ENCODE measurements at places on chromosomes 2 and 18.

GRCh38 chr18:59275406-59275949 is 2.2 kb upstream of the RAX start:
- no peak for DNase-seq

DNA sequence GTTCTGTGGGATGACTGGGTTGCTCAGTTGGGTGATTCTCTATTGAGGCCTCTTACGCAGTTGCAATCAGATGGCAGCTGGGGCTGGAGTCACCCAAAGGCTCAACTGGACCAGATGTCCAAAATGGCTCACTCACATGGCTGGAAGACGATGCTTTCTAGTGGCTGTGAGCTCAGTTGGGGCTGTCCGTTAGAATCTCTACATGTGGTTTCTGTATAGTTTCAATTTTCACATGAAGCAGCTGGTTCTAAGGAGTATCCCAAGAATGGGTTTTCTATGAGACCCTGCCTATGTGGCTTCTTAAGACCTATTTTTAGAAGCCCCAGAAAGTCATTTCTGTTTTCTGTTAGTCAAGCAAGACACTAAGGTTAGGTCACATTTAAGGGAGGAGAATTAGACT is 4.4 kb downstream of the XRCC5 start:
- no peak for DNase-seq

DNA sequence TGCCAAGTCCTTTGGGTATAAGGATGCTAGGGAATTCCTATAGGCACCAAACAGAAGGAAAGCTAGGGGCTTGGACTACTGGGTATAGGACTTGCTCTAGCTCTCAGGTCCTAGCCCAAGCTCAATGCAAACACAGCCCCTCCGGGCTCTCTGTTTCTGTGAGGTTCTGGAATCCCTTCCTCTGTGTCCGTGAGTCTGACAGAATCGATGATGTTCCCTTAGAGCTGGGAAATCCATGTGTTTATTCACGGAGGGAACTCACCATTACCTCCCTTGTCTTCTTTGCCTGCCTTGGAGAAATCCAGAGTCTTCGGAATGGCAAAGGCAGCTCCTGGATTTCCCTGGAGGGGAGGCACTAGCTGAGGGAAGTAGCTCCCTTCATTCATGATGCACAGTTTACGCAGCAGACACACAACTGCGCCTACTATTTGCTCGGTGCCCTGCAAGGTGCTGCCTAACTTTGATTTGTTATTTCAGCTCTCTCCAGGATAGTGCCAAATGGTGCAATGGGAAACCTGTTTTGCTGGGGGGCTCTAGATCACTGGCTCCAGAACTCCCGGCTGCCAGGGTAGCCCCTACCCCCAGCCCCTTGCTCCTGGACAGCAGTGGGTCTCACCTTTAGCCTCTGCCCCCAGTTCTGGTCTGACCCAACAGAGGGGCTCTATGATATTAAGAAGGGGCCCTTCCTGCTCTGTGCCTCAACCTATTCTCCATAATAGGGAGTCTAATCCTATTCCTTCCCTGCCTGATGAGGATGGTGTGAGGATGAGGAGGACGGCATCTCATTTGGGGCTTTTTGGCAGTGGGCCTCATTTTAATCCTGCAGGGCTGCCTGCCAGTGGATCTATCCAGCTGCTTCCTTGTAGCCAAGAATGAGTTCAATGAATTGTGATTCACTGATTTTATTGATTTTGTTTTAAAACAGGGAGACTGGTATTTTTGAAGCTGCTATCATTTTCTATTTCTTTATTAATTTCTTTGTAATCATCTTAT is 8.4 kb upstream of the PSMD1 start:
- no peak for DNase-seq

DNA sequence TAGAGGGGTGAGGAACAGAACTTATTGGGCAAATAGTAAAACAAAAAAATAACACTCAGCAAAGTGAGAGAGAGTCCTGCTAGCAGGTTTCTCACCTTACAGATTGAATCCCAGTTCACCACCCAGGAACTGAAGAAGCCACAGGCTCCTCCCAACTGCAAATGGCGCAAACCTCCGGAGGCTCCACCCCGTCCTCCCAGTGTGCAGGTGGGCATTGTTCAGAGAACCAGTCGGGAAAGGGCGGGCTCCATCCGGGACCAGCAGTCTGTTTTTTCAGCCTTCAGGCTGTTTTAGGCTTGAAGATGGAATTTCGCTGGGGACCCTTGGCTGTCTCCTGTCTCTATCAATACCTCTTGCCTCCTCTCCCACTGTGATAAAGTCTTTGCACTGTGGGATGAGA is 317.5 kb downstream of the PARD3B start:
- DNase-seq, result no peak

- DNase-seq, result no peak
Observed at GRCh38 chr2:9554921-9555296, 721 bp downstream of the ADAM17 start.

DNA sequence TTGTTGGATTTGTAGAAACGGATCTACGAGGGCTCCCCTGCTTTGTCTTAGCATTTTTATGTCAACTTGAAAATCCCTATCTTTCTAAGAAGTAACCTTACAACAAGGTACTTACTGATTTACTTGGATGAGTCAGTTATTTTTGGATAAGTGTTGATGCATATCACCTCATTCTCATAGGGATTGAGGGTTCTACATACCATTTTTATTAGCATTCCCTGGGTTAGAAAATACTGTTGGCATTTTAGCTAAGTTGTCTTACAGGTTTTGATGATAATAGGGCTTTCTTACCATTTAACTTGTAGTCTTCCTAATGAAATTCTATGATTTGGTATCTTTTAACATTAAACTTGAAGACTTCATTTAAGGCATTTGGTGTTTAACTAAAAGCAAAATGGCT is 125.2 kb downstream of the UBE2E3 start:
- no peak for DNase-seq

DNA sequence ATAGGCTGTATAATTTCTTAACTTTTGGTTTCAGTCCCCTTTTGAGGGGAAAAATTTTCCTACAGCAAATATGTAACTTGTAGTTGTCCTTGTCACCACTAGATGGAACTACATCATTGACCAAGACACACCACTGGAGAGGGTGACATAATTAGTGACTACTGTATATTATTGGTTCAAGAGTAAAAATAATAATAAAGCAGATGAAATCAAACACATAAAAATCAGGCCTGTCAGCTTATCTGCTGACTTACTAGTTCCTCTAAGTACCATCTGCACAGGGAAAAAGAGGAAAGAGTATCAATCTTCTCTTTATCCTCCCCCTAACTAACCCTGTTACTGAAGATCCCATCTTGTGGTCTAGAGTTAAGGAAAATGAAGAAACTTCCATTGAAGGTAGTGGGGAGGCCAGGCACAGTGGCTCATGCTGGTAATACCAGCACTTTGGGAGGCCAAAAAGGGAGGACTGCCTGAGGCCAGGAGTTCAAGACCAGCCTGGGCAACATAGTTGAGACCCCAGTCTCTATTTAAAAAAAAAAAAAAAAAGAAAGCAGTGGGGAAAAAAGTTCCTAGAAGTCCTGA is 29.6 kb upstream of the ENOSF1 start:
- DNase-seq, result no peak

DNA sequence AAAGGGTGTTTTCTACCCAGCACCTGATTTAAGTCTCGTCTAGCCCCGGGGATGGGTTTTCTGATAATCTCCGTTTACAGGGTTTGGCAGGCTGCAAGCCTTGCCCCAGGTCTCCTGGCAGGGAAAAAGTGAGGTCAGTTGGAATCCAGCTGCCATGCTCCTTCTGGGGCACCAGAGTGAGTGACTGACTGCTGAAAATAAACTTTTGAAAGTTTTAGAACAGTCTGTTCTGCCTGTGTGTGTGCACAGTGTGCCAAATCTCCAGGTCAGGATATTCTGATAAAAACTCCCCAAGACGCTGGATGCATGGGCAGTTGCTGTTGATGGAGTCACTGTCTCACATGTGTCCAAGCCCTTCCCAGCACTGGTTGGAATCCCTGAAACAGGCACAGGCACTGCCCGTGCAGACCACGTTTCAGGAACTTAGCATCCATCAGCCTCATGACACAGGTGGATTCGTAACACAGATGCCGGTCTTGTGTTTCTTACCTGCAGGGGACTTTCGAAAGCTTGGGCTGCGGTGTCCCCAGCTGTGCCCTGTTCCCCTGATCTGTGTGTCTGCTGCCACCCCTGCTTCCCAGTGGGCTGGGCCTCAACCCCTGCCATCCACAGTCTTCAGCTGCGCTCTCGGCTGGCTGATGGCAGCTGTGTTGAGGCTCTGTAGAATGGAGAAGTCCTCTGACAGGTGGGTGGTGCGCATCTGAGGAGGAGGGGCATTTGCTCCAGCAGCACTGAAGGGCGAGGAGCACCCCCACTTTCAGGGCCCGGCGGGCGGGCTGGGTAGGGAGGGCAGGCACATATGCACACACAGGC is 65.0 kb downstream of the SH3RF3 start:
- DNase-seq, result no peak

DNA sequence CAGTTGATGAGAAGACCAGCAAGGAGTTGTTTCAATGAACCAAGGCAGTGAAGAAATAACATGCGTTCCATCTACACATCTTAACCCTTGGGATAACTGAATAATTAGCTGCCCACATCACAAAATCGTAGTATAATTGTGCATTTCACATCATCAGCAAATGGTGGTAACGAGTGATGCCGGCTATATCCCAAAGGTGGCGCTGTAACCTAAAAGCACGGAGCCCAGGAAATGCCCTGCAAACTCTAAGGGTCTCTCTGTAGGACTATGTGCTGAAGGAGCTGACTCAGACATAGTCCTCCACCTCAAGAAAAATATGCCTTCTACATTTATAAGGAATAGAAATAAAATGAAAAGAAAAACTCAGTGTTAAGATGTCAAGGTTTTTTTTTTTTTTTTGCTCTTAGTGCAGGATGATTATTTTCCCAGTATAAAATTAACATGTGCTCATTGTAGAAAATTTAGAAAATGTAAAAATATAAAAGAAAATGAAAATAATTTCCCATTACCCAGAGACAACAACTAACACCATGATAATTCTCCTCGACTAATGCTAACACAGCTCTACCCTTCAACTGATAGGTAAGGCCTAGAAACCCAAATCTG is 23.1 kb upstream of the DSG3 start:
- DNase-seq, result no peak

GRCh38 chr2:189022492-189022891 is 48.3 kb downstream of the COL3A1 start:
- no peak for DNase-seq

DNA sequence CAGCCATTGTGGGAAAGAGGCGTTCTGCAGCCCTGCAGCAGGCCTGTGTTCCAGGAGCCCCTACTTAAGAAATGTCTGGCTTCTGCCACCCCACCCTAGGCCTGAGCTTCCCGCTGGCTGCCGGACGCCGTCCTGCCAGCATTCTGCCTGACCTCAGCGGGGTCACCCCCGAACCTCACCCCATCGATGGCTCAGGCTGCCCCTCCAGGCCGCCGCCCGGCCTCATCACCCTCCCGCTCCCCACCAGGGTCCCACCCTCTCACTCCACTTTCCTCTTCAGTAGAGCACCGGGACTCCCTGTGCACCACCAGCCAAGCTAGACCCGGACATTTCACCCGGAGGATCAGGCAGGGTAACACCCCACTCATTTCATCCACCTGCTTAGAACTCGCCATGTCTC is 73.6 kb upstream of the SALL3 start:
- no peak for DNase-seq

DNA sequence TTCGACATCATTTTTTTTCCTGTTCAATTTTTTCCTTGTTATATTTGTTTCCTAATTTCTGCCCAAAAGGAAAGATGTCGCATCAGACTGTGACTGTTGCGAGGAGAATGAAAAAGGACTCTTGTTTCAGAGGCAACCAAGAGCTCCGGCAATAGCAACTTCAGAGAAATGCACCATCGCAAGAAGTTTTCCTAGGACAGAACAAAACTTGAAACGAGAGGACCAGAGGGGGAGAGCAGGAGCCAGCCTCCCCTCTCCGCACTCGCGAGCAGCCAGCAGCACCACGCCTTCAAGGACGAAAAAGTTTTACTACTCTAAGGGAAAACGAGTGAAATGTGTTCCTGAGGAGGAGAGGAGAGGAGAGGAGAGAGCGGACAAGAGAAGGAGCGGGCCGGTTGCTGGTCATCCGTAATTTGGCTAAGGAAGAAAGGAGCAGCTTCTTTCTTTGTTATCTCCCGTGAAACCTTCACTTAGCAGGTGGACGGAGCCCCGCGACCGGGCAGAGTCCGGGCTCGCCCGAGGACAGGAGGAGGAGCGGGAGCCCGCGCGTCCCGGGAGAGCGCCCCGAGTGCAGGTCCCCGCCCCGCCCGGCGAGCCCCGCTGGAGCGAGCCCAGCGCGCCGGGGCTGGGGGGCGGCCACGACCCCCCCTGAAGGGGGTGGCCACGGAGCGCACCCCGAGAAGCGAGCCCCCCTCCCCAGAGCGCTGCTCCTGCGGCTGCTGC is 744 bp downstream of the POU3F3 start:
- DNase-seq, result no peak

GRCh38 chr2:236720974-236721540 is 151.4 kb downstream of the ACKR3 start:
- DNase-seq, result no peak

DNA sequence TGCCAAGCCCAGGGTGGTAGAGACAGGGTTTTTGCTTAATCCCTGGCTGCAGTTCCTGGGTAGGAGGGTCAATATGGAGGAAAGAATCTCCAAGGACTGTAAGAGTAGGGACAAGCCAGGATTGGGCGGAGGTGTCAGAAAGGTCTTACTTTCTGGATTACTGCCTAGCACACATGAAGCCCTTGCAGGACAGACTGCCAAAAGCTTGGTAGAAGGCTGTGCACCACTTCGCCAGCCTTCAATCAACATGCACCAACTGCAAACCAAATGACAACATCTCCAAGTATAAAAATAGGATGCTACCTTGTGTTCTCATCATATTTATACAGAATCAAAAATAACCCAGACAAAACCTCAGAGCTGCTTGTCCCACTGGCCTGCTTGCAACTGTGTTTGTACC is 3.7 kb downstream of the ZNF142 start:
- DNase-seq, result no peak

DNA sequence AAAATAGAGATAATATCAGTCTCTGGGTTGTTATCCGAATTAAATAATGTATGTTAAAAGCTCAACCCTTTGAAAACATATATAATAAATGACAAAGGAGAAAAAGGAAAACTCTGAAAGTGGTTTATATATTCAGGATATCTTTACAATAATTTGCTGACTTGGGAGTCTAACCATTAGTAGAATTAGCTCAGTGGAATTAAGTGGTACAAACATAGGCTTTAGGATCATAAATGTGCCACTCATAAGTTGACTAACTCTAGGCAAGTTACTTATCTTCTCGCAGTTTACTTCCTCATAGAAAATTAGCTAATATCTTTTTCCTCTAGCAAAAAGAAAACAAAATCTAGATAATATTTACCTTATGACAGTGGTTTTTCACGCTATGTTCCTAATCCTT is 44.6 kb downstream of the HEATR5B start:
- DNase-seq, result no peak

DNA sequence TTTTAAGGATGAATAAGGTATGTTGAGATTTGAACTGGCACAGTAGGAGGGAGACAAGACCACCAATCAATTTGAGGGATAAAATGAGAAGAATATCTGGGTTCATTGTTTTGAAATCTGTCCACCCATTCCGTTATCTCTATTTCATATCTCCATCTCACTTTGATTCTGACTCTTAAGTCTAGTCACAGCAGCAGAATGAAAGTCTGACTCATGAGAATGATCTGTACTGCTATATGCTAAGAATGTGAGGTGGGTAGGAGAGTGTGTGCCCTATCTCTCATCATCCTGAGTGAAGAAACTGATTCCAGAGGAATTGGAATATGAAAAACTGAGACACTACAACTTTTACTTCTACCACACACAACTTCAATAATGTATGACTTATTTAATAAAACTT is 1994.5 kb upstream of the PIK3C3 start:
- no peak for DNase-seq

Measured in stimulated activated CD8-positive, alpha-beta memory T cell treated with anti-CD3 and anti-CD28 coated beads, Interleukin-4, amount 100 ng/mL, for 1 hour (primary cell).